ENCODE measurements at places on chromosomes 11 and 22.
A peak's percentile ranks its signal among the peaks of the same experiment; 100 is the strongest.

- H3K4me1 ChIP-seq = no peaks in the 10 kb centered on the region
- H3K27ac ChIP-seq = no peak overlapping the region
- no peak overlapping the region for H3K4me3 ChIP-seq
- peaks cover 4% of the 10 kb centered on the region for H3K27me3 ChIP-seq
- H3K36me3 ChIP-seq = no peaks in the 10 kb centered on the region
- no peak for DNase-seq
Measured at GRCh38 chr11:116388146-116388545, 384.6 kb downstream of the BUD13 start.

- no peaks in the 10 kb centered on the region for H3K4me1 ChIP-seq
- no peak overlapping the region for H3K27ac ChIP-seq
- DNase-seq = no peak
- no peaks in the 10 kb centered on the region for H3K27me3 ChIP-seq
Measured at GRCh38 chr11:116696381-116696941, 76.3 kb downstream of the BUD13 start.

GRCh38 chr11:17256512-17256911 is 20.0 kb upstream of the NUCB2 start:
- H3K27ac ChIP-seq = no peak overlapping the region
- H3K4me1 ChIP-seq = no peaks in the 10 kb centered on the region
- no peak overlapping the region for H3K4me3 ChIP-seq
- no peak for DNase-seq

GRCh38 chr11:128389461-128389976 is 197.8 kb downstream of the ETS1 start:
- H3K36me3 ChIP-seq = no peaks in the 10 kb centered on the region
- H3K4me1 ChIP-seq = no peaks in the 10 kb centered on the region
- DNase-seq = no peak
- no peaks in the 10 kb centered on the region for H3K27me3 ChIP-seq
- no peak overlapping the region for H3K27ac ChIP-seq

DNA sequence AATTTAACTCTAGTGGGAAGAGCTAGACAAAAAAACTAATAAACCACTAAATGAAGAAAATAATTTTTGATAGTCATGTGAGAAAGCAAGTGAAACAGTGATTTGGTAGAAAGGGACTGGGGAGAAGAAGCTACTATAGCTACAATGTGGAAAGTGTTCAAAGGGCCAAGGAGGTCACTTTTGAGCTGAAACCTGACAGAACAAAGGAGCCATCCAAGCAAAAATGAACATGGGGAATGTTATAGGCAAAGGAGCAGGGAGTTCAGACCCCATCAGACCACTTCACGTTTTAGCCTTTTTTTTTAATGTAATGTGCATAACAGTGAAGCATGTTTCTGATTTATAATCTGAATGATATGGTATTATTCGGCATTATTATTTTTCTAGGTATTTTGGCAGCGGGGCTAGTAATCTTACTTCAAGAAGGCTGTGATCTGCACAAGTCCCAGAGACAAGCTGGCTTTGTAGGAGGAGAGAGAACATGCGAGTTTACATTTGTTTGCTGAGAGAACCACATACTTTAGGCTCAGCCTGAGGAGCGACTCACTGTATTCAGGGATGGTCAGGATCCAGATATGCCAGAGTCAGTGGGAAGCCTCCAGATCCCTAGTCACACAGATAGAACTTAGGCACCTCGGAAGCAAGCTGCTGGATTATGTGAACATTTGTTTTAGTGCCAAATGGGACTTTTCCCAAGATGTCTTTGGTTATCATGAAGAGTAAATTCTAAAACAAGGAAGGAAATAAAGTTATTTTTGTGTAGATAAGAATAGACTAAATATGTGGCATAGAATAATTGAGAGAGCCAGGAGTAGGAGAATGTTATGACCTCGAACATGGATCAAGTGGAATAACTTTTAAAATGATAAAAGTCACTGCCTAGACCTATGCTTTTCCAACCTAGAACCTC is 118.6 kb downstream of the TRIM44 start:
- no peak for DNase-seq
- H3K4me1 ChIP-seq = no peaks in the 10 kb centered on the region
- no peak overlapping the region for H3K27ac ChIP-seq
- H3K4me3 ChIP-seq = no peak overlapping the region

DNA sequence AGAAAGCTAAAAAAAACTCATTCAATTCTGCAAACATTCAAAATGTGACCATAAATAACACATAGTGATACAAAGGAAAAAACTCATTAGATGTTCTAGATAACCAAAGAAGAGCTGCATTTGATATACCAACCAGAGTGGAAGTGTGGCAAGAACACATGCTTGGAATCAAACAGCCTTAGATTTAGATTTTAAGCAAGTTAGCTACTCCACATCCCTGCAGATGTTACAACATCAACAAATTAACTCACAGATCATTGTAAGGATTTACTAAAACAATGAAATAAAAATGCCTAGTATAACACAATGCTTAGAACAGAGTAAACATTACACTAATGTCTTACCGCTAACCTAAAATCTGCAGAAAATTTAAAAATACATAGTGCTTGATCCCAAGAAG is 114.0 kb upstream of the AKIP1 start:
- H3K36me3 ChIP-seq = no peaks in the 10 kb centered on the region
- H3K27me3 ChIP-seq = no peaks in the 10 kb centered on the region
- peaks cover 13% of the 10 kb centered on the region for H3K4me1 ChIP-seq
- no peak overlapping the region for H3K4me3 ChIP-seq

GRCh38 chr11:66844496-66845142 is 1.4 kb downstream of the RCE1 start:
- H3K4me1 ChIP-seq = peaks cover 18% of the 10 kb centered on the region
- H3K27me3 ChIP-seq = no peaks in the 10 kb centered on the region
- peak overlapping the region; percentile 98 for H3K27ac ChIP-seq
- peaks cover 31% of the 10 kb centered on the region for H3K36me3 ChIP-seq
- peak overlapping the region; percentile 99 for H3K4me3 ChIP-seq

DNA sequence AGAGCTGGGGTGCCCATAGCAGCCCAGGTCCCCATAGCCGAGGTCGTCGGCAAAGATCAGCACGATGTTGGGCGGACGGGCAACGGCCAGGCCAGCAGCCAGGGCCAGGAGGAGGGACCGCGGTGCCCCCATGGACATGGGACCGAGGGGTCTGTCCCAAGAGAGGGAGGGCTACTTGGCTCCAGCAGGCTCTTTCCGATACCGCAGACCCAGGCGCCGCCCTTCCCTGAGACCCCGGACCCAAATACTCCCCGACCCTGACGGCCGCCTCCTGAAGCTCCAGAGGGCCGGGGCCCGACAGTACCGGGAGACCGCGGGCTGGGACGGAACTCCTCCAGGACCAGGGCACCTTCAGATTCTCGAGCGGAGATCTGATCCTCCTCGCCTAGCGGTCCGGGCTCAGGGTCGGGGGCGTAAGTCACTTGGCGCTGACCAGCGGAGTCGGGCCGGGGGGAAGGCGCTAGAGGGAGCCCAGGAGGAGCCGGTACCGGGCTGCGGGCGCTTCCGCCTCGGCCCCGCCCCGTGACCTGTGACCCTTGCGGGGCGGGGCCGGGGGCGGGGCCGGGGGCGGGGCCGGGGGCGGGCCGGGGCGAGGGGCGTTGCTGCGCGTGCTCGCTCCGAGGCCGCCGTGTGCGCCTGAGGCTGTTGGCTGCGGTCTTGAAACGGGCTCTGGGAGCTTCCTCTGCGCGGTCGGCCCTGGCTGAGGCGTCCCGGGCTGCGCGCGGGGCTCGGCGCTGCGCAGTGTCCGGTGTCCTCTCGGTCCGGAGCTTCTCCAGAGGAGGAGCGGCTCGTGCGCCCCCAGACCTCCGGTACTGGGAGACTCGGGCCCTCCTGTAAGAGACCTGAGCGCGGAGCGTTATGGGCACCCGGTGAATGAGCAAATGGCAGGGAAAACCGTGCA is at the start of gene ARSA:
TSS of gene ARSA (minus strand) at position 511 of the 901 bp plus-strand sequence. CDS start at position 138, 373 bp downstream.
- H3K36me3 ChIP-seq = no peaks in the 10 kb centered on the region
- no peaks in the 10 kb centered on the region for H3K27me3 ChIP-seq
- H3K27ac ChIP-seq = peak within 1 kb of the TSS; percentile 83
- peak; percentile 80 for DNase-seq
- H3K4me1 ChIP-seq = peaks cover 18% of the 10 kb centered on the region
- peak within 1 kb of the TSS; percentile 85 for H3K4me3 ChIP-seq

- H3K27me3 ChIP-seq = no peaks in the 10 kb centered on the region
- DNase-seq = no peak
- H3K36me3 ChIP-seq = no peaks in the 10 kb centered on the region
Measured at GRCh38 chr11:43459246-43459645, 100.5 kb downstream of the TTC17 start.

DNA sequence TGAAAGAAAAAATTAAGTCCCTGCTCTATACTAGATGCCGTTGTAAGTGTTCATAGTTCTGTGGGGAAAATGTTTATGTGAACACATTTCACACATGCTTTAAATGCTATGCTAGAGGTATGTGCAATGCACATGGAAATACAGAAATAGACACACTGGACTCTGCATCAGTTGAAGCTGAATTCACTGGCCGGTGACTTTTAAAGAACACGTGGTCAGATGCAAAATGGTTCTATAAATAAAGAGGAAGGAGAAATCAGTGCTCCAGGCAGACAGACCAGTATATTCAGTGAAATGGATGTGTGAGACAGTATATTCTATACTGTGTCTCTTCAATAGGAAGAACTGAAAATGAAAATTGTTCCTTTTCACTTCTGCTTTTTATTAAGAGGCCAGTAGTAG is 29.9 kb downstream of the TRPC6 start:
- H3K4me1 ChIP-seq = no peaks in the 10 kb centered on the region
- no peak for DNase-seq
- H3K27me3 ChIP-seq = no peaks in the 10 kb centered on the region
- H3K4me3 ChIP-seq = no peak overlapping the region
